Brain microvascular endothelial cell (primary cell): ENCODE measurements at places on chromosomes 12 and 14.

GRCh38 chr12:77724367-77724957, 106.2 kb upstream of the NAV3 start:
- peak; percentile 48 for DNase-seq

GRCh38 chr12:96343347-96343954, 56.8 kb downstream of the CDK17 start:
- DNase-seq = no peak

DNA sequence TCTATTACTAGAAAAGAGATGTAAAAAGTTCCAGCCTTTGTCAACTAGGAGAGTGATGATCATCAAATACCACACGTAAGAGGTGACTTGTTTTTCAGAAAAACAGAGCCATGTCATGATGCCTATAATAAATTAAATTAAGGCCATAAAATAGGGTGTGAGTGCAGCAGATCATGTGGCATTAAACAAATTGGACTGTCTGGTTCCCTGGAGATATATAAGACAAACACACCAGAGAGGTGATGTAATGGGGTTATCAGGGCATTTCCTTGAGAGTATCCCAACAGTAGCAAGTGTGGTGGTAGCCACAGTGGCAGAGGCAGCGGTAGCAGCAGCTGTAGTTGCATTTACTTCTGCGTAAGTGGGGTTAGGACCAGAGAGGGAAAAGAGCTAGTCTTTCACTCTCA, 14.6 kb upstream of the GALNT6 start:
- no peak for DNase-seq

DNA sequence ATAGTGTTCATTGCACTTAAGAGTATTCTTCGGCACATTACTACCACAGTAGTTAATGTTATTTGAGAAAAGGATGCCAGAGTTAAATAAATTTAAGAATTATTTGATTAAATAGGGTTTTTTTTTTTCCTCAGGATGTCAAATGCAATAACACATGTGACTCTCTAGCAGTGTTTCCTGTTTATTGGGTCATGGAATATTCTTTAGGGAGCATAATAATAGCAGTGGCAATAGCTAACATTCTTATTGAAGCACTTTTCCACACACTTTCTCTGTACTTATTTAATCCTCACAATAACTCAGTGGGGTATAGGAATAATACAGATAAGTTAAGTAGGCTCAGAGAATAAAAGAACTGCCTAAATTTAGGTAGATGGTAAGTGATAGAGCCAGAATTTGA, 44.3 kb downstream of the SCYL2 start:
- DNase-seq = no peak

DNA sequence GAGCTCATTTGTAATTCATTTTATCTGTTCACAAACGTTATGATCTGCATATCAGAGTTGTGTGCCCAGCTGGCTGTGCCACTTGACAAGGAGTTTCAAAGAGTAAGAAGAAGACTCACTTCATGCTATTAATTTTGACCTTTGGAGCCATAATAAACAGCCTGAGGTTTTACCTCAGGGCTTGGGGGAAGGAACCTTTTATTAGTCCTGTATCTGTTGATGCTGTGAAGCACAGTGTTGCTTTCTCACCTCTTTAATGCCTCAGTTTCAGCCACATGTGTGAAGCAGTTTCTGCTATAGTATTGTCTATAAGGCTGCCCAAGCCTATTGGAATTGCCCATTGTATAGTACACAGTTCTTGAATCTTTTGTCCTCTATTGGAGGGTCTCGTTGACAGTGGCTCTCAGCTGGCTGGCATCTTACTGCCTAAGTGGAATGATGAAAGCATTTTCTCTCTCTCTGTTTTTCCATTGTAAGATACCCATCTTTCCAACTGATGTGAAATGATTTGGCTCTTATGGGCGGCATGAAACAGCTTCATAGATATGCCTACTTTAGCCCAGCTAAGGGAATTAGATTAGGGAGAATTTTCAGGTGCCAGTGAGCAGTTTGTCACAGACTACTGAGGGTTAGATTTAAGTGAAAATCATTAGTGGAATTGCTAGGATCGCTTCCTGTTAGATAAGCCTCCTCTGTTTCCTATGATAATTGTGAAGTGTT, 34.7 kb downstream of the GPATCH2L start:
- DNase-seq = no peak

DNA sequence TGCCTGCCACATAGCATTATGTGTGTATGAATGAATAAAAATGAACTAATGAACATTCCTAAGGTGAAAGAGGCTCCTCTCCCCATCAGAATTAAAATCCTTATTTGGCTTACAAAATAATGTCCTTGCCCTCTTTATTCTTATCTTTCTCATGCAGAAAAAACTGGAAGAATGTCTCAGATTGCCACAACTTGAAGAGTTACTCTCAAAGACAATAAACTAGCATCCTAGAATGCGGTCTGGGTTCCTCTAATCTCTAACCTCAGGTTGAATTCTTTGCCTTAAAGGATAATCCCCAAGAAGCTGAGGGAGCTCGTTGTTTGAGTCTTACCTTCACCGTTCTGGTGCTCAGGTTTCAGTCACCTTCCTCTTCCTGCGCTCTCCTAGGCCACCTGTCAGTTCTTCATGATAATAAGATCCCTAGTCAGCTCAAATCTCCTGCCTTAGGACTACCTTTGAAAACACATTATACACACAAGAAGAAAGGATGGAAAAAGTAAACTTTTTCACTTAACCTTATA, 147.1 kb downstream of the PHLDA1 start:
- no peak for DNase-seq

GRCh38 chr12:39443929-39444209, 949 bp upstream of the KIF21A start:
- no peak for DNase-seq

GRCh38 chr12:54126696-54127537, 61.9 kb downstream of the SMUG1 start:
- no peak for DNase-seq

- DNase-seq = no peak
Measured at GRCh38 chr12:95339086-95339788, 121.6 kb downstream of the VEZT start.

DNA sequence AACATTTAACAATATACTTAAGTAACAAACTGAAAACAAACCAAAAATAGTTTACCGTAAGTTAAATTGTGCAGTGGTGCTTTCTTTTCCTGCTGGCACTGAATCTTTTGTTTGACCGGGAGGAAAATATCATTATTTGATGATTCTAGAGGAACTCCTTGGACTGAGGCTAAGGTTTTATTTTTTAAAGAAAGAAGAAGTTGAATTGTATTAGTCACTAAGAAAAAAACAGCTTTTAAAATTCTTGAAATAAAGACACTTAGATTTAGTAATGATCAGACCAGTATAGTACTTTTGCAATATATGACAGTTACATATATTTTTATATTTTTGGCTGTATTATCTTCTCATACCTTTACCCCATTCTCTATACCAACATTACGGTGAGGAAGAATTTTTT, 10.3 kb downstream of the MIS18BP1 start:
- DNase-seq = no peak

DNA sequence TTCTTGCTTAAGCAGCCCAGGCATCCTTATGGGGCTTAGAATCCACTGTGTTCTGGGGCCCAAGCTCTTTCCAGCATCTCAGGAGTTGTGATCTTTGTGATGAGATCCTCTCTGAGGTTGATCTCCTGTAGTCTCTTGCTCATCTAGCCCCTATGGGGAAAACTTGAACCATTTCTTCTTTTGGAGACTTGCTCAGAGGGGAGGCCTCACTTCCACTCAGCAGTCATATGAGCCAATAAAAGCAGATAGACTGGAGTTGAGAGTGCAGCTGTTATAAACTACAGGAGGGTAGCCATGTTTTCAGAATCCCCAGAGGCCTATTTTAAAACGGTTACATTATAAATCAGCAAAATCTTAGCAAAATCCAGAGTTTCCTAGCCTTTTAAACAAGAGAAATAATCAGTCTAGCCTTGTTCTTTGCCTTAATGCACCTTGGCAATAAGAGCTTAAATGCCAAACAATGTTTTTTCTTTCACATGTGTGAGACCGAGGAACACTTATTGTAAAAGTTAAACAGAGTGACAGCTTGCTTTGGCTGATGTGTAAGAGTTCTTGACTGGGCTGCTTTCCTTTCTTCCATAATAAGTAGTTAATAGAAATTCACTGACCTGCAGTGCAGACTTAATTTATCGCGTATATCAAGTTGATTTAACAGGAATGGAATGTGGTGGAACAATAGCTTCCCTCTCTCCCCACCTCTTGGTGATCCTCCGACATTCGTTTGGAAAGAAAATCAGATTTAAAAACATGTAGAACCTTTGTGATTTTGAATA, 168.3 kb downstream of the NEDD1 start:
- DNase-seq = no peak

GRCh38 chr14:98754343-98755020, 517.5 kb downstream of the BCL11B start:
- no peak for DNase-seq

DNA sequence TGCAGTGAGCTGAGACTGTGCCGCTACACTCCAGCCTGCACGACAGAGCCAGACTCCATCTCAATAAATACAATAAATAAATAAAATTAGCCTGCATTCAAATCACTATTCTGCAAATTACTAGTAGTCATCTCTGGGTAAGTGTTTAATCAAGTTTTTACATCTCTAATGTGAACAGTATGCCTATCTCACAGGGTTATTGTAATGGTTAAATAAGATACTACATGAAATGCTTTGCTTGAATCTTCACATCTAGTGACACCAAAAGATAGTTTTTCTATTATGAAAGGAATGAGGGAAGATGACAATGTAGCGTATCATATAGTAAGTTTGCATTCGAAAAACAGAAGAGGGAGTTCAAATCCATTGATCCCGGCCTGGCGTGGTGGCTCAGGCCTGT, 2.1 kb downstream of the SRSF9 start:
- DNase-seq = no peak

- DNase-seq = no peak
Measured at GRCh38 chr12:4563336-4563735, 1.3 kb downstream of the DYRK4 start.

GRCh38 chr12:63821781-63822251, 22.7 kb upstream of the SRGAP1 start:
- DNase-seq = peak; percentile 41

DNA sequence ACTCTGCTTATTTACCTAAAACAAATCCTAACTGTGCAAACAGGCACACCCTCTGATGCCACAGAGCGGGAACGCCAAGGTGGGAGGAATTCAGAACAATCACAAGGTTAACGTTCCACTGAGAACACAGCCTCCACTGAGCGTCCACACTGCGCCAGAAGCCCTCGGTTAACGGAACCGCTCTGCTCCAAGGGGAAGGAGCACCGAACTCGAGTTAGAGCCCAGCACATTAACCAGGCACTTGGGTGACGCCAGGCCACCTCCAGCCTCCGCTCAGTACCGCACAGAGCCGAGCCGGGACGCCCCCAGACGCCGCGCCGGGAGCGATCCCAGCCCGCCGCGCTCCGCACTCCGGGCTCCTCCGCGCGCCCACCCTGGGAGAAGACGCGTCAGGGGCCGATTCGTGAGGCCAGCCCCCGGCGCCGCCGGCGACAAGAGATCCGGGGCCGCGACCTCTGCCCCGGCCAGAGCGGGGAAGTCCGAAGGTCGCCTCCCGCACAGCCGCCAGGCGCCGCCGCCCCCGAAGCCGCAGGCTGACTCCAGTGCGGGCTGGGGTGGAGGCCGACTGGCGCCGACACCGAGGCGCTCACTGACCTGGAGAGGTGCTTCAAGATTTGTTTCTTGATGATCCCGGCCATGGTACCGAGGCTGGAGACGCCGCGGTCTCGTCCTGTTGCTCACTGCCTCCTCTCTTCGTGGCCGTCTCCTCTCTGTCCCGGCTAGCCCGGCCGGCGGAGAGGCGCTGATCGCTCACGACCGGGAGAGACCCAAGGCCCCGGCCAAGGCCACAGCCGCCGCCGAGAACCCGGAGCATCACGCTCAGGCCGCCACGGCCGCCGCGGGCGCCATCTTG, 450 bp downstream of the BLTP3B start:
- DNase-seq = peak; percentile 18

GRCh38 chr14:99907761-99908652, 114.8 kb downstream of the EML1 start:
- DNase-seq = no peak

- no peak for DNase-seq
Measured at GRCh38 chr14:92866901-92867865, 55.8 kb upstream of the CHGA start.
